ENCODE measurements at places on chromosomes 5 and 9. TPM values are rescaled to one million over a fixed set of nuclear protein-coding genes. Genes with fewer than 3 reads are reported as not detected.
A peak's percentile ranks its signal among the peaks of the same experiment; 100 is the strongest.

DNA sequence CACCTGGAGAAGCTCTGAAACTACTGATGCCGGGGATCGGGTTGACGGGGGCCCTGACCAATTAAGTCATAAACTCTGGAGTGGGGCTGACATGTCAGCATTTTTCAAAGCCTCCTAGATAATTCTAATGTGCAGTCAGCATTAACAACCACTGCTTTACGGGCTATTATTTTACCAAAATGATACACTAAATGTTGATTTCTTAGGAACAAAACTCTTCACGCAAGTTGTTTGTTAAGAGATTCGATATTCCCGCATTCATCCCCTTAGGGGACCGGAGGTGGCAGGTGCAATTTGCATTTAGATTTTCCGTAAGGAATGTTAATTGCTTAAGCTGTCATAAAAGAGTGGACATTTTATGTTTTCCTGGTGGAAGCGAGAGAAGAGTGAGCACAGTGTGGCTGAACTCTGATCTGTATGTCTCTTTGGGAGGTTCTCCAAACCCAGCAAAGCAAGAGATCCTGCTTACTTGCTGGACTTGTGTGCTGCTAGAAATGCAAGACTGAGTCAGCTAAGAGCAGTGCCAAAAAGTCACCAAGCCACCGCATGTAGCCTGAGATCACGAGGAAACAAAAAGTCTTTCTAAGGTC lies 77.6 kb downstream of the UGCG start:
- no peak for DNase-seq

DNA sequence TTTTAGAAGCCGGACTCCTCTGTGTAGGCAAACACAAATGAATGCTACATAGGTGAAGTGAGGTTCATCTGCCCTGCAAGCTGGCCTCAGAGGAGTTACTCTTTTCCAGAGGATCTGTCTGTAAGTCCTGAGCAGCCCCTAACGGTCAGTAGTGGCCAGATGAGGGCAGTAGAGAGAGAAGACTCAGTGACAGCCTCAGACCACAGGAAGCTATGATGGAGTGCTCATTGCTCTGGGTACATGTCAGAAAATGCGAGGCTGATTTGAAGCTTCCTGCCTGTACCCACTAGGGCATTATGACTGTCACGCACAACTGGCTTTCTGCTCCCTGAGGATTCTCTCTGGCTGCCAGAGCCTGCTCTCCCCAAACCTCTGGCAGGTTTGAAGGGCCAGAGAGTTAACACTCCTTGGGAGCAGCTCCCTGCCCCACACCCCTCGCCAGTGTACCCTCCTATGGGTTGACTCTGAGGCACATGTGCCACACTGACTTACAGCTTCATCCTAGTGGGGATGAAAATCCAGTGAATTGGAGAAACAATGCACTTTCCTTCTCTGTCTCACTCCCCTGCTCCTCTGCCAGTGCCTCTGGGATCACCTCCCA lies 141.5 kb downstream of the GABRG2 start:
- DNase-seq: peak; percentile 2

DNA sequence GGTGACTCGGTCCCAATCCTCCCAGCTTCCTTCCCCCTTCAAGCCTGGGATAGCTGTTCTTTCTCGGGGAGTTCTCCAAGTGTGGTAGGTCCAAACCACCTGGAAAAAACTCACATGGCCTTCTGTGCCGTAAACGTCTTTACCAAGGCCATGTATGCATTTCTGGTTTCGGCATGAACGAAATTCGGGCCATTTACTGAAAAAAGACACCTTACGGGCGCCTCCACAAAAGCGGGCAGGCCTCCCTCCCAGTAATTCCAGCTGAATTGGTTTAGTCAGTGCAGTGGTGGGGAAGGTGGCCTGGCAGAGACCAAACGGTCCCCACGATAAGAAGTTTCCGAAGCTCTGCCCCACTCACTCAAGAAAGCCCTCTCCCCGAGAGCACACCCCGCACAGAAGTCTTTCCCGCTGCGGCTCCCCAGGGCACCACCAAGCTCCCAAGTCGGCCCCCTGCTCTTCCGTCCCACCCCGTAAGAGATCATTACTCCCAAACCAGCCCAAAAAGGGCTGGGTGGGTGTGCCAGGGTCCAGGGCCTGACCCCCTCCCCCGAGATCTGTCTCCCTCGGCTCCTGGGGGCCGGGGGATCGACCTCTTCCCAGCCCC lies 86.3 kb upstream of the MELK start:
- no peak for DNase-seq

GRCh38 chr5:1726956-1727355 lies 72.7 kb downstream of the MRPL36 start:
- DNase-seq: no peak

DNA sequence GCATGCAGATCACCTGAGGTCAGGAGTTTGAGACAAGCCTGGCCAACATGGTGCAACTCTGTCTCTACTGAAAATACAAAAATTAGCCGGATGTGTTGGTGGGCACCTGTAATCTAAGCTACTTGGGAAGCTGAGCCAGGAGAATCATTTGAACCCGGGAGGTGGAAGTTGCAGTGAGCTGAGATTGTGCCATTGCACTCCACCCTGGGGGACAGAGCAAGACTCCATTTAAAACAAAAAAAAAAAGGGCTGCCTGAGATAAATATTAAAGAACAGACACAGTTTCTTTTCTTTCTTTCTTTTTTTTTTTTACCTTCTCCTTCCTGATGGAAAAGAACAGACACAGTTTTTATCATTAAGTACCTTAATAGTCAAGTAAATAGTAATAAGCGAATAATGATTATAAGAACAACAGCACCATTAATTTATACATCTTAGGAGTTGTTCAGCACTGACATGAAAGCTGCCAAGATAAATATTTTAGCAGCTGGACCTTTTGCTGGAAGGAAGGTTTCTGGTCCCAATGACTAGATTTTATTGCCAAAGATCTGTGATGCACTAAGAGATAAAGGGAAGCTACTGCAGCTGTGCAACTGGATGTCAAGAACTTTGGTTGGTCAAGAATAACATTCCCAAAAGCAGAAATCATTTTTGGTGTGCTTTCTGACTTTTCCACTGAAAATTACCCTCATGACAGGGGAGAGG lies 7.0 kb downstream of the CENPP start:
- no peak for DNase-seq

GRCh38 chr9:135887585-135888050 lies 19.7 kb downstream of the CAMSAP1 start:
- peak; percentile 72 for DNase-seq

DNA sequence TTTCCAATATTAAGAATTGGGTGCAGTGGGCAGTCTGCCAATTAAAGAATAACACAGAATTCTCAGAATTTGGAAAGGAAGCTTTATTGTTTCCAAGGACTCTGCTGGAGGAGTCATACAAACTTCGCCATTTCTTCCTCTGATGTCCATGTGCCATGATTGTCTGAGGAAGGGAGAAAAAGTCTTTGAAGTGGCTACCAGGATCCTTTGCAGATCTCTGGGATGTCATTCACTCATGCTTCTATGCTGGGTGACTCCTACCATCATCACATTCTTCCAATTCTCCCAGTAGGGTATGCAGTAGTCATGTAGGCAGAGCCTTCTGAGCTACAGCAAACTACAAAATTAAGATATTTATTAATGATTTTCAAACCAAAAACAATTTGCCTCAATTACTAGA lies 3.2 kb upstream of the SMAD5 start:
- DNase-seq: no peak

DNA sequence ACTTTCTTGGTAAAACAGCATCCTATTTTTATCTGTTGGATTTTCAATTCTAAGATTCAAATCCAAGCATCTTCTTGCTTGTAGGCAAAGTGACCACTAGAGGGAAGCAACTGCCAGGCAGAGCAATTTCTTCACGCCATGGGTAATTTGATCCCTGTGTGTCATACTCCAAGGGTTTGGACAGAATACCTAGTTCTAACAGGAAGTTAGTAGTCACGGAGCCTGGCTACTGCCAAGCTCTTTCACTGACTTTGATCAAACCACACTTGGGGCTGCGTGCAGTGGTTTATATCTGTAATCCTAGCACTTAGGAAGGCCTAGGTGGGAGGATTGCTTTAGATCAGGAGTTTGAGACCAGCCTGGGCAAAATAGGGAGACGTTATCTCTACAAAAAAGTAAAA lies 473.6 kb upstream of the TNC start:
- DNase-seq: no peak

DNA sequence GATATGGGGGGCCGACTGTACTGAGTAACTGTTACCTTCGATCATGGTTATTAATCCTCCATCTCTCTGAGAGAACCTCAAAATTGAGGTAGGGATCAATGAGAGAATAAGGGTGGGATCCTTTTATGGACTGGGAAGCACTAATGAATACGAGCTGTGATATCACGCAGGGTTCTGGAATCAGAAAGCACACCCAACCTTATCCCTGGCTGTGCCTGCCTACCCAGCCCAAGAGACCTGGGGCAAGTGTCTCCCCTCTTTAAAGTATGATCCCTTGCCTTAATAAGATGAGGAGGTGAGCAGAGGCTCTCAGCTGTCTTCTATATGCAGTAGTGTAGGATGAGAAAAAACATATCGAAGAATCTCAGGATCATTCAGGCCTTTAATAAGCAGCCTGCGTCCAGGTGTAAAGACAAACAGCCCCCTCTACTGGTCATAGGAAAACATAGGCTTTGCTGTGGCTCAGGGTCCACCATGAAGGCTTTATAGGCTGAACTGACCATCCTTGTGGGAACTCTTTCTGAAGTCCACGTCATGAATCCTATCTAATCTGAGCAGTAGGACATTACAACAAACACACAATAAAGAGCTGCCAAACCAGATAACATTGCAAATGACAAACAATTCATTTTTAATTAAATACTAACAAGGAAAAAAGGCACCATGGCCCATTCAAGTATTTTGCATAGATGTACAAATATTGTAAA lies 16.8 kb downstream of the NIPAL4 start:
- DNase-seq: peak; percentile 73

The FOXD4L6 gene
- total RNA-seq: not detected

The KCNV2 gene
- total RNA-seq: not detected

The KIF2A gene
- total RNA-seq: 51.7 TPM

The SNAPC3 gene
- total RNA-seq: 48.3 TPM

Data from B cell (primary cell).